Naive thymus-derived CD8-positive, alpha-beta T cell (primary cell): ENCODE measurements at places on chromosomes 1 and 21. TPM values are rescaled to one million over a fixed set of nuclear protein-coding genes. Genes with fewer than 3 reads are reported as not detected.

Gene PADI3
- not detected for total RNA-seq

Gene PRR9
- not detected for total RNA-seq

Gene AGRN
- total RNA-seq = 6.4 TPM

Gene MKNK1
- 51.4 TPM for total RNA-seq

Gene TIE1
- not detected for total RNA-seq

Gene AZIN2
- 10.6 TPM for total RNA-seq

Gene PPIE
- total RNA-seq = 86.9 TPM

Gene FOXD3
- not detected for total RNA-seq

Gene LCE2C
- total RNA-seq = not detected

DNA sequence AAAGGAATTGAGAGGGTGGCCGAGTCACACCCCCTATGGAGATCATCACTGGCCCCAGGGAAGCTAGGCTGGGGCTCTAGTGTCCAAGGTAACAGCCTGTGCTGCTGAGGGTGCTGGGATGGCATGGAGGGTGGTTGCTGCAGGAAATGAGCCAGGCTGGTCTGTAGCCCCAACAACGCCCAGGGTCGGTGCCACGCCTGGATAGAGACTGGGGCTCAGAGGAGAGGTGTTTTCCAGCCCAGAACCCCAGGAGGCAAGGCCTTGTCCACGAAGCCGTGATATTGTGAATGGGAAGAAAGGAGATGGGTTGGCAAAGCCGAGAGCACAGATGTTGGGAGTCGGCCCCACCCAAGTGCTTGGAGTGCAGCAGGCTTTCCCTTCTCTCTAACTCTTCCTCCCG, 68.9 kb upstream of the ACTRT2 start:
- peaks cover 7% of the 10 kb centered on the region for H3K36me3 ChIP-seq
- no peaks in the 10 kb centered on the region for H3K4me1 ChIP-seq

DNA sequence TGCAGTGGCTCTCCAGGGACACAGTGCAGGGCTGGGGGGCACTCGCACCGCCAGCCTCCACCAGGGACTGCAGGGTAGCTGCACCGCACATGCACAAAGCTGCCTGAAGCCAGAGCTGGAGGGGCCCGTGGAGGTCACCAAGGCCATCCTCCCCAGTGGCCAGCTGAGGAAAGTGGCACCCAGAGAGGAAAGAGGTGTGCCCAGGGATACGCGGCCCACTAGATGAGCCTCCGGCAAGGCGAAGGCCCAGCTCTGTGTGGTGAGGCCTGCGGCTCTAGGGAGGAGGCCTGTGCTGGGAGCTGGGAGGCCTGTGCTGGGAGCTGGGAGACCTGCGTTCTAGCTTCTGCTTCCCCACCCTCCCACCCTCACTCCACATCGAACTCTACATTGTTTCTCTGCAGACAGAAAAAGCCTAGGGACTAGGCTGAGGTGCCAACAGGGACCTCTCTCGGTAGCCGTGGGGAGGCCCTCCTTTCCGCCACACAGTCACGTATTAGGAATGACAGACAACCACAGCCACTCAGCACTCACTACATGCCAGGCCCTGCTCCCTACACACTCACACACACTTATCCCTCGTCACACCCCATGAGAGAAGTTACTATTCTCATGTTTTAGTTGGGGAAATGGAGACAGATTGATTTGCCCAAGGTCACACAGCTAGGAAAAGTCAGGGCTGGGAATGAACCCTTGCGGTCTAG, 921 bp upstream of the ASCL5 start:
- no peak overlapping the region for H3K27ac ChIP-seq
- no peak overlapping the region for H3K4me3 ChIP-seq
- H3K27me3 ChIP-seq = peaks cover 11% of the 10 kb centered on the region
- no peak for DNase-seq

DNA sequence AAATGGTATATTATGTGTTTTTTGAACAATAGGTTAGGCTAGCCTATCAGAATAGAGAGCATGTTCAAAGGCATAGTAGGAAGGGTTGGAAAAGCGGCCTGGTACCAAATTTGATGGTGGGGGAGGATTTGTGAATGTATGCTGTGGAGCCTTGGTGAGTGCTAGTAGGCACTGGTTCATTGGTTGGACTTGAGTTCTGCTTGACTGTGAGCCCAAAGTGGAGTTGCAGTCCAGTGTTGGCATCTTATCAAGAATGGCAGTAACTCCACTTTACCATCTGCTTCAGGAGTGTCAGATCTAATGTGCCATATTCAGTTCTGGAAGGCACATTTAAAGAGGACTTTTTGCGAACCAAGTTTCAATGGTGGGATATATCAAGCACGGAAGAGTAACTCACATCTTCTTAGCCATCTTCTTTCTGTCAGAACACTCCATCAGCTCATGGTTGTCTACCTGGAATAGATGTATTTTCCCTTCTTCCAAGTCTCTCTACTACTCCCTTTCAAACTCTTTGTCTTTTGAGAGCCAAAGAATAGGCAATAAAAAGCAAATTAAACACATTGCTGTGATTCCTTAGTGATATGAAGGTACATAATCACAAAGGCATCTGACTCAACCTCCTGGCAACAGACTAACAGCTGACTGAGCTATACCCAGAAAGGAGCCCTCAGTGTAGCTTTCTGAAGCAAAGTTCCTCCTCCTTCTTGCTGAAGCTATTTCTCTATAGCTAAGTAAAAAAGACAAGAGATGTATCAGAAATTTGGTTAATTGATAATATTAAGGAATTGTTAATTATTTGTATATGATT, 21.7 kb downstream of the LRRC8B start:
- H3K27me3 ChIP-seq = no peaks in the 10 kb centered on the region
- peaks cover 67% of the 10 kb centered on the region for H3K4me1 ChIP-seq
- DNase-seq = no peak
- no peaks in the 10 kb centered on the region for H3K36me3 ChIP-seq

DNA sequence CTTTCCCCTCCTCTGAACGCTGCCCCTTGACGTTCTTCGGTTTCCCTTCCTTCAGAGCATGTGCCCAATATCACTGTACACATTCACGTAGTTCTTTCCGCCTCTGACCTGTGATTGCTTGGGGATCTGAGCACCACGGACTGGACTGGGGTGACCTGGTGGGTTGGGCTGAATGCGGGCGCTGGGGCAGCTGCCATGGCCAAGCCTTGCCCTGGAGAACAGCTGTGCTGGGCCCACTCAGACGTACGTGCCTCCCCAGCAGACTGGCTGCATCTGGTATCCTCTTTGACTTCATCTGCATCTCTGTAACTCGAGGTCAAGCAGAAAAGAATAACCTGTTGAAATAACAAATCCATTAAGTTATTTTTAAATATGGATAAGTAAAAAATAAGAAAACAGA, 35.1 kb upstream of the DISC1 start:
- H3K4me3 ChIP-seq = no peak overlapping the region
- no peak for DNase-seq
- no peaks in the 10 kb centered on the region for H3K27me3 ChIP-seq
- no peaks in the 10 kb centered on the region for H3K36me3 ChIP-seq
- H3K4me1 ChIP-seq = peaks cover 9% of the 10 kb centered on the region

DNA sequence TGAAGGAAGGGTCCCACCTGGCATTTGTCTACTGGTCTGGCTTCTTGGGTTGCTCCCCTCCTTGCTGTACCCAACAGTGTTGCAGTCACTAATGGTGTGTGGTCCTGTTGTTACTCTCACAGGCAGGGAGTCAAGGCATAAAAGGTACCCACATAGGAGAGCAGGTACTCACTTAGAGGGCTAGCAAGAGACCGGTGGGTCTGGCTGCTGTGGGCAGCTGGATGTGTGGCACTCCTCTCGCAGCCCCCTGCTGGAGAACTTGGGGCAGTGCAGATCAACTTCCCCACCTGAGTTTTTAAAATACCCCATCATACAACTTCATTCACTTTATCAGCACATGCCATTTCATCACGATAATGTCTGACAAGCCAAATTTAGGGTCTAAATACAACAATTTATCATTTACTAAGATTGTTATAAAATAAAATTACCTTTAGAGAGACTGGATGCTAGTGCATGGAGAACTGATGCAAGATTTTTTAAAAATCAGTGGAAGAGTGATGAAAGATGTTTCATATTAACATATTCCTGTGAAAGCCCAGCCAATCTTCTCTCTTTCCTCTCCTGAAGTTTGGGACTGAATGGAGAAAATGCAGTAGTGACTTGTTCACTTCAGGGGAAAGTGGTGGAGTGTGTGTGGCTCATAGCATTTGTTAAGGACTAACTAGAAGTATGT, 42.8 kb downstream of the ACP6 start:
- peak; percentile 16 for DNase-seq
- H3K4me1 ChIP-seq = peaks cover 33% of the 10 kb centered on the region
- no peak overlapping the region for H3K27ac ChIP-seq

DNA sequence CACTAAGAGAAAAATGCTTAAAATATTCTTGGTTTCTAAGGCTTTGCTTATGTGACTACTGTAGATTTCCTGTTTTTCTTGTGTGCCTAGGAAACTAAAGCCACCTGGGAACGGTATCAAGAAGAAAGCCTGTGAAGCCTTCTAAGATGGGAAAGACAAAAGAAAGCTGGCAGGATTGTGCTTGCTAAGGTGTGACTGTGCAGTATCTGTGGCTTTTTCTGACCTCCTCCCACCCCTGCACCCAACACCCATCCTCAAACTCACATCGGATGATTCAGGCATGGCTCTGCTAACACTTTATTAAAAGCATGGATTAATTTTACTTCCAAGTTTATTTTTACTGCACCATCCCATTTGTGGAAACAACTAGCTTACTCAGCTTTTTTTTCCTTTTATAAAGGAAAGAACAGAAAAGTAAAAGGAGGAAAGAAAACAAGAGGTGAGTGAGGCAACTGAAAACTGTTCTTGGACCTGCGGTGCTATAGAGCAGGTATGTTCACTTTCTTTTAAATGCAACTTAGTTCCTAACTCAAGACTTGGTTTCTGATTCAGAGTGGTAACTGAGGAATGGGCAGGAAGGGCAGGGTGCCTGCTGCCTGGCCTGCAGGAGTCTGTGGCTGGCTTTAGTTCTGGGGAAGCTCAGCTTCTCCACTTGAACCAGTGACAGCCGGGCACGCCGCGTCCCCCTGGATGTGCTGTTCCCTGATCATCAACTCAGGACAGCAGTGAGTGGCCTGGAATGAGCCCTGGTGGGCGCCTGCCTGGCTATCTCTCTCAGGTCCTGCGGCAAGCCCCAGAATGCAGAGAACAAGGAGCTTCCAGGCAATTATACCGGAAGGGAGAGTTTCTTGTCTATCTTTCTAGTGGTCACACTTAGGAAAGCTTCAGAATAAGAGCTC, at the start of gene GBP6:
TSS of gene GBP6 (plus strand) at position 422 of the 899 bp plus-strand sequence. CDS start 4,493 bp downstream, outside the sequence.
- DNase-seq = no peak

DNA sequence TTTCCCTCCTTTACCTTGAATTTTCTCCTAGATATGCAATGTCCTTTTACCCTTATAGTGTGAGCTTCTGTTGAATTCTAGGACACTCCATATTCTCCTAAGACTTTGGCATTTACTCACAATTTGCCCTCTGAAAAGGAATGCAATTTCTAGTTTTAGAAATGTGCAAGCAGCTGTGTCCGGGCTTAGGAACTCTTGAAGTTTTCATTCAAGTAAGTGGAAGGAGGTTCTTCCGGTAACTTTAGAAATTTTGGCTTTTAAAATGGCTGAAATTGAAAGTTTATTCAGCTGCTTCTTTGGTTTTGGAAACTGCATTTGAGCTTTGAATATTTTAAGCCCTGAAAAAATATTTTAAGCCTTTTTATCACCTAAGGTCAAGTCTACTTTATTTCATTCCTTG, 56.3 kb downstream of the DPH5 start:
- no peaks in the 10 kb centered on the region for H3K27me3 ChIP-seq
- no peak overlapping the region for H3K27ac ChIP-seq
- peaks cover 54% of the 10 kb centered on the region for H3K4me1 ChIP-seq
- DNase-seq = no peak
- no peak overlapping the region for H3K4me3 ChIP-seq

DNA sequence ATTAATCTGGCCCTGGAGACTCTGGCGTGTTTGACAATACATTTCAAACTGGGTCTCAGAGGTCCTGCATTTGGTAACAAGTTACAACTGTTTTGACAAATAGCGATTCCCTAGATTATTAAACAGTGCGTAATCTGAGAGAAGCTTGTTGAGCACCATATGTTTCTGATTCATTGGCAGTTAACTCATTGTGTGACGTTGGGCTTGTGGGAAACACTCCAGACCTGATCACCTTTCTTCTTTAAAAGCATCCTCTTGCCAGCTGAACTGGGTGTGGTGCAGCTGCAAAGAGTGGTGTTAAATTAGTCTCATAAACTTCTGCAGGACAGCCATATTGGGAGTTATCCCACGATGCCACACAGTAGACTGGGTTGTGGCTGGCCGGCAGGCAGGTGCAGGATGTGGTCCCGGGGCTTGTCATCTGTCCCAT, 82.7 kb downstream of the CDC7 start:
- peaks cover 11% of the 10 kb centered on the region for H3K4me1 ChIP-seq
- H3K36me3 ChIP-seq = no peaks in the 10 kb centered on the region
- H3K27me3 ChIP-seq = peaks cover 1% of the 10 kb centered on the region
- H3K27ac ChIP-seq = no peak overlapping the region

GRCh38 chr1:60073605-60074278, at the start of gene C1orf87:
Gene C1orf87, minus strand, starts transcription at chr1:60073770. Its CDS starts 1,127 bp downstream, at chr1:60072643.
- peaks cover 64% of the 10 kb centered on the region for H3K27me3 ChIP-seq
- H3K4me3 ChIP-seq = no peak within 1 kb of the TSS
- H3K4me1 ChIP-seq = no peaks in the 10 kb centered on the region
- DNase-seq = no peak

- no peak overlapping the region for H3K4me3 ChIP-seq
- peak; percentile 82 for DNase-seq
- no peaks in the 10 kb centered on the region for H3K36me3 ChIP-seq
- H3K27me3 ChIP-seq = no peaks in the 10 kb centered on the region
- H3K27ac ChIP-seq = peak overlapping the region; percentile 0
Measured at GRCh38 chr1:108708691-108709660, 3.7 kb upstream of the FNDC7 start.

DNA sequence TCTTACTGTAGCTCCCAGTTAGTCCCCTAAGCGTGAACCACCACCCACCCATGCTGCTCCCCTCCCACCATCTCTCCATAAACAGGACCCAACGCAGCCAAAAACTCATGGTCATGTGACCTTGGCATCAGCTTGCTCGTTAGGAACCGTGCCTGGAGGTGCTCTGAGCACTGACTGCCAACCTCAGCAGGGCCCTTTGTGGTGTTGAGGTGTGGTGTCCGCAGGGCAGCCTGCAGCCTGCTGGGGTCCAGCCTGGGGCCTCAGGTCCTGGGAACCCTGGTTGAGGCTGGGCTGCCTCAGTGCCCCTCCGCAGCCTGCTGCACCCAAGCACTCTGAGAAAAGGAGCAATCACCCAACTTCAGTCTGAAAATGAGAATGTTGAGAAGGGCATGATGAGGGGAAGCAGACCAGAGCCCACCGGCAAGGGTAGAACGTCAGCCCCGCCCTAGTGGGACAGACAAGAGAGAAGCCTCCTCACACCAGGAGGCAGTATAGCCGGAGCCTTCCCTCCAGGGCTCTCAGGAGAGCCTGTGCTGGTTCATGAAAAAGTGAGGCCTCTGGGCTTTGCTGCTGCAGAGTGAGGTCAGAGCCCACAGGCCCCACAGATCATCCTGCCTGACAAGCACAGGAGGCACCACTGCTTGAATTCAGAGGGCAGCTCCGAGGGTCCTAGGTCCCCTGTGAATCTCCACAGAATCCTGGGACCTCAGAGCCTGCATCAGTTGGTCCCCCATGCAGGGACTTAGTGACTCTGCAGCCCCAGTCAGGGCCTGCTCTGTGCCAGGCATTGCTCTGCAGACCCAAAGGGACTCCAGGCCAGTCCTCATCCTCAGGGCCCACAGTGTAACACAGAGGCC, 4.9 kb upstream of the COL6A2 start:
- no peak for DNase-seq
- peaks cover 6% of the 10 kb centered on the region for H3K36me3 ChIP-seq
- H3K4me1 ChIP-seq = peaks cover 10% of the 10 kb centered on the region
- peaks cover 2% of the 10 kb centered on the region for H3K27me3 ChIP-seq
- no peak overlapping the region for H3K4me3 ChIP-seq
